Esophagus squamous epithelium (tissue), 5 donors: ENCODE measurements at places on chromosomes 12 and 14.

GRCh38 chr14:24310646-24311604, at the start of gene LTB4R:
LTB4R (plus strand) TSS chr14:24311502; CDS start chr14:24315652, 4,150 bp downstream.
- H3K4me3 ChIP-seq = peak within 1 kb of the TSS; percentile 84
- H3K27me3 ChIP-seq = no peaks in the 10 kb centered on the region
- peaks cover 5% of the 10 kb centered on the region for H3K36me3 ChIP-seq
- H3K4me1 ChIP-seq = peaks cover 86% of the 10 kb centered on the region
- DNase-seq = no peak

GRCh38 chr14:58560208-58560607, 77.6 kb upstream of the DACT1 start:
- H3K27me3 ChIP-seq = no peaks in the 10 kb centered on the region
- no peak for DNase-seq
- no peak overlapping the region for H3K4me3 ChIP-seq
- no peaks in the 10 kb centered on the region for H3K36me3 ChIP-seq
- H3K27ac ChIP-seq = no peak overlapping the region

DNA sequence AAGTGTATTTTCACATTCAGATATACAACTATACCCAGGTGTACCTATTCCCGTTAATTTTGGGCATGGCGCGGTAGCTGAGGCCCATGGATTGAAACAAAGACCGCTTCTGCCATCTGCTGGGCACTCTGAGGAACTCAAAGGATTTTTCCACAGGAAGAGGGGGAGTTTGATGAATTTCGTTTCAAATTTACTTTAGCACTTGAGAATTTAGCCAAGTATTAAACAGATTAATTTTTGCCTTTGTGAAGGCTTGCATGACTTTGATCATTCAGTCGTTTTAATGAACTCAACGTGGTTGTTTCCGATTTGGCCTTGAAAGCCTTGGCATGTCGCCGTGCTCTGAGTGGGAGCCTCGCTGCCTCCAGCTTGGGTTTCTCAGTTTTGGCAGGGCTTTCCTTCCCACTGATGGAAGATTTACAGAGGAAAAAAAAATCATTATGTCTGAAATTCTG, 153.2 kb upstream of the DDHD1 start:
- no peaks in the 10 kb centered on the region for H3K27me3 ChIP-seq
- H3K27ac ChIP-seq = no peak overlapping the region
- no peaks in the 10 kb centered on the region for H3K36me3 ChIP-seq
- H3K4me1 ChIP-seq = peaks cover 2% of the 10 kb centered on the region
- peak overlapping the region; percentile 13 for H3K4me3 ChIP-seq

- DNase-seq = no peak
- no peaks in the 10 kb centered on the region for H3K27me3 ChIP-seq
- H3K4me1 ChIP-seq = no peaks in the 10 kb centered on the region
- H3K27ac ChIP-seq = no peak overlapping the region
- H3K4me3 ChIP-seq = no peak overlapping the region
- no peaks in the 10 kb centered on the region for H3K36me3 ChIP-seq
Measured at GRCh38 chr14:23672200-23672599, 36.0 kb downstream of the DHRS2 start.

GRCh38 chr12:18998343-18999261, 130.9 kb upstream of the PLEKHA5 start:
- H3K36me3 ChIP-seq = no peaks in the 10 kb centered on the region
- DNase-seq = no peak
- H3K27me3 ChIP-seq = no peaks in the 10 kb centered on the region
- no peak overlapping the region for H3K4me3 ChIP-seq
- peak overlapping the region; percentile 23 for H3K27ac ChIP-seq

GRCh38 chr14:90613453-90613852, 202.8 kb downstream of the TTC7B start:
- no peak for DNase-seq
- no peaks in the 10 kb centered on the region for H3K27me3 ChIP-seq
- H3K4me1 ChIP-seq = no peaks in the 10 kb centered on the region
- H3K36me3 ChIP-seq = no peaks in the 10 kb centered on the region
- H3K4me3 ChIP-seq = no peak overlapping the region
- H3K27ac ChIP-seq = no peak overlapping the region
